ENCODE measurements at places on chromosomes 16 and 17.
A peak's percentile ranks its signal among the peaks of the same experiment; 100 is the strongest.

DNA sequence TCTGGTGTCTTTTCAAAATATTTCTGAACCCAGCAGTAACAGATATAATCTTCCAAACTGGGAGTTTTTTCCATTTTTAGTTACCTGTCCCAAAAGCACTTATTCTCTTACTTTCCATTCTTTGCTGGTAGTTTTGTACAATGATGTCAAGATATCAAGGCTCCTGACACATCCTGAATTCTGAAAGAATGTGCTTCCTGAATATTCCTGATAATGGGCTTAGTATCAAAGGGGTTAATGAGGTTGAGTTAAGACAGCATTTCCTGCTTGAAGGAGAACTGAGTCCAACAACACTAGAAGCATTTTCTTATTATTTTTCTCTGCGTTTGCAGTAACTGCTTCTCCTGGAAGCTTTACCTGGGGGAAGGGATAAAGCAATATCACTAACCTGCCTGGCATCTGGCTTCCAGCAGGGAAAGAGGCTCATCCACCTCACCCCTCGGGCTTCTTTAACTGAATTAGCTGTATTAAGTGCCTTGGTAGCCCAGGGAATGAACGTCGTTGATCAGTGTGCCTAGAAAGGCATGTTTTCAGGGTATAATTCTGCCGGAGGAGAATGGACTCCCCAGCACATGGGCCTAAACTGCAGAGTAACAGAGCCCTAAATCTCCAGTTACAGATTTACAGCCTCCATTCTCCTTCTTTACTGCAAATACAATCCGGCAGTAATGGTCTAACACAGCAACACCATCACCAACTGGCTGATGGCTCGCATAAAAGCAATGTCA lies 134.4 kb downstream of the SNX11 start:
- DNase-seq, result no peak

DNA sequence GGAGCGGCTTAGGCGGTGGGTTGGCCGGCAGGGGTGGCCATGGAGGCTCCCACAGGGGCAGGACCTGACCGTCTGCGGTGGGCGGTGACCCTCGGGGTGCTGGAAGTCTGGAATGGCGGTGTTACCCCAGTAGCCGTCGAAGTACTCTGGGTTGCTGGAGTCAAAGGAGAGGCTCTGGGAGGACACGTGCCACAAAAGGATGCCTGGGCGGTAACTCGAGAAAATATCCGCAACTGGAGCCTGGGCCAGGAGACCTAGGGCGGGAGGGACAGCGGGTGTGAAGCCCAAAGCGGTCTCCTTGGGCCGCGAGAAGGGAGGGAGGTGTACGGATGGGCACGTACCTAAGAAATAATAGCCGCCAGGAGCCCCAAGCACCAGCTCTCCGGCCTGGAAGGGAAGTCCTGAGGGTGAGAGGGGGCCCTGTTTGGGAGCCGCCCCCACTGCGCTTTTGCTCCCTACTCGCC lies 4.6 kb downstream of the ITGA2B start:
- DNase-seq, result no peak

GRCh38 chr16:83554096-83554495 lies 253.7 kb upstream of the HSBP1 start:
- no peak for DNase-seq

DNA sequence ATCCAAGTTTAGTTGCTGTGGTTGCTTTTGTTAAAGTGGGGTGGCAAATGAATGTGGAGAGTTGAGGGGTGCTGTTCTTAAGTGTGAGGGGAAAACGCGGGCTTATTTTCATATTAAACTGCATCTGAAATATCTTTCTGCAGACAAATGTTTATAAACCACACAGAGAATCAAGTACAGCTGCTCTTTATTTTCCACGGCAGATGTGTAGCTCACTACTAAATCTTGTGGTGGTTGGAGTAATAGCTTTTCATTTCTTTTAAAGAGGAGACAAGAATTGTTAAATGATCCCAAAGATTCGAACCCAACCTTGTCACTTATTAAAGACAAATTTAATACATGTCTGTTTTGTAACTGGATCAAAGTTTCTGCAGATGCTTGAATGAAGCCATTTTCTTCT lies 2.1 kb downstream of the CLTC start:
- DNase-seq, result no peak

GRCh38 chr16:85004587-85005205 lies 6.6 kb downstream of the ZDHHC7 start:
- DNase-seq, result no peak

GRCh38 chr17:49467175-49467574 lies 27.9 kb upstream of the NGFR start:
- no peak for DNase-seq

DNA sequence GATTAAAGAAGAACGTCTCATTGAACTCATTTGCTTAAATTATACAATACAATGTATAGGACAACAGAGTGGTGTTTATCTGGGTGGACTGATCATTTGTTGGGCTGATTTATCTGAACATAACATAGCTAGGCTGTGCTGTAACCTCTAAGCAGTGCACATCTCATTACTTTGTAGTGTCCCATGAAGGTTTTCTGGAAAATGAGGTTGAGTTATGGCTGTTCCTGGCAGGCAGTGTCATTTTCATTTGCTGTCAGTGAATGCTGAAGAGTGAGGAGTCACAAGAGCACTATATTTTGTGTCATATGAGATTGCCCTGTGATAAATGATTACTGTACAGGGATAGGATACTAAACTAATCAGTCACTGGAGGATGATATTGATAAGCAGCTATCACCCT lies 340.2 kb downstream of the HS3ST3B1 start:
- no peak for DNase-seq

- DNase-seq, result peak; percentile 78
Observed at GRCh38 chr17:76268015-76268749, 3.0 kb downstream of the UBALD2 start.

- no peak for DNase-seq
Observed at GRCh38 chr17:7992924-7993323, 9.5 kb upstream of the GUCY2D start.

DNA sequence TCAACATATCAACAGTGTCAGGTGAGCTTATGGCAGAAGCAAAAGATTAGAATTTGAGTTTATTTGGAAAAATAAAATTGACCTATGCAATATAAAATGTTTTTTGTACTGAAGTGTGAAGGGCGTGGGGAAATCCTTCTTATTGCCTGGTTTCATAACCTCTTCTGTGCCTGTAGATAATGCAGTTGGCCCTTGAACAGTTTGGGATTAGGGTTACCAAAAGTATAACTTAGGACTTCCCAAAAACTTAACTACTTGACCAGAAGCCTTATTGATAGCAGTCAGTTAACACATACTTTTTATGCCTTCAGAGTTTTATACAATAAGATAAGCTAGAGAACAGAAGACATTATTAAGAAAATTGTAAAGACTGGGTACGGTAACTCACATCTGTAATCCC lies 66.0 kb downstream of the TMC6 start:
- no peak for DNase-seq

- no peak for DNase-seq
Observed at GRCh38 chr17:49779739-49780231, 8.7 kb upstream of the KAT7 start.

GRCh38 chr17:79678091-79678735 lies 52.5 kb upstream of the ENPP7 start:
- DNase-seq, result no peak

- DNase-seq, result no peak
Observed at GRCh38 chr17:67648032-67648905, 69.5 kb upstream of the NOL11 start.

DNA sequence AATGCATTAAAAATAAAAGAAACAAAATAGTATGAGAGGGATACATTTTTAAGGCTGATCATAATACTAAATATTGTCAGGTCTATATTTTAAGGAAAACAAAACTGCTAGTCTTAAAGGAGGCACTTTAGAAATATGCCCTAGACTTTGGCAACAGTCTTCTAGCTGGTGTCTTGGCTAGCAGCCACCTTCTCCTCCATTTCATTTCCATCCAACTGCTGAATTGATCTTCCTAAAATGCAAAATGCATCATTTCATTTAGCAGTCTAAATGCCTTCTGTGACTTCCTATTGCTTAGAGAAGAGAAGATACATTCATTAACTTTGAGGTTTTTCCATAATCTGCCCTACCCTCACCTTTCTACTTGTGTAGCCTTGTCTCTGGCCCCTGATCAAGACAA lies 1404.1 kb downstream of the CDH11 start:
- no peak for DNase-seq

GRCh38 chr17:31374094-31374447 lies 17.4 kb upstream of the RAB11FIP4 start:
- no peak for DNase-seq

DNA sequence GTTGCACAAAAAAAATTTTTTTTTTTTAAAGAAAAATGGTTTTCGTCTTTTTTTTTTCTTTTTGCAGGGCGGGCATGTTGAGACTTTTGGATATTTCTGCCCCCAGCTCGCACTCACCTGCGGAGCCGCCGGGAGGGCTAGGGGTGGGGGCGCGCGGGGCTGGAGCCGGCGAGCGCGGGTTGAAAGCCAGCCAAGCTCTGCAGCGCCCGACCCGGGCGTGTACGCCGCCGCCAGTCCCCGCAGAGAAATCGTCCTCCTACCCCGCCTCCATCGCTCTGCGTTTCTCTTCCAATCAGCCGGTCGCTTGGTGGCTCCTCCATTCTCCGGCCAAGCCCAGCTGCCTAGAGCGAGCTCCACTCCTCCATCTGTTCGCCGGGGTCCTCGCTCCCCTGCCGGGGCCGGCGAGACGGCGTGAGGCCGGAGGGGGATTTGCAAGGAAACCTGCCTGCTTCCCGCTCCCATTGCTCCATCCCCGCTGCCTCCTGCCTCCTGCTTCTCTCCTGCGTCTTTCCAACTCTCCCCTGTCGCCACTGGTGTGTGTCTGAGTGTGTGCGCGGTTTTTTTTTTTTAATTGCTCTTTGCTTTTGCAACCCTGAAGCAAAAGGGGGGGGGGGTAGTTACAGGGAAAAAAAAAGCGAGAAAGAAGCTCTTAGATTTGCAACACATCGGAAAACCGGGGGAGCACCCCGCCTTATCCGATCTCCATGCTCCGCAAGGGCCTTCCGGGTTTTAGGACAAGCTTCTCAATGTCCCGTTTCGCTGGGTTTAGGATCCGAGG lies 1.8 kb upstream of the UBTF start:
- DNase-seq, result no peak

DNA sequence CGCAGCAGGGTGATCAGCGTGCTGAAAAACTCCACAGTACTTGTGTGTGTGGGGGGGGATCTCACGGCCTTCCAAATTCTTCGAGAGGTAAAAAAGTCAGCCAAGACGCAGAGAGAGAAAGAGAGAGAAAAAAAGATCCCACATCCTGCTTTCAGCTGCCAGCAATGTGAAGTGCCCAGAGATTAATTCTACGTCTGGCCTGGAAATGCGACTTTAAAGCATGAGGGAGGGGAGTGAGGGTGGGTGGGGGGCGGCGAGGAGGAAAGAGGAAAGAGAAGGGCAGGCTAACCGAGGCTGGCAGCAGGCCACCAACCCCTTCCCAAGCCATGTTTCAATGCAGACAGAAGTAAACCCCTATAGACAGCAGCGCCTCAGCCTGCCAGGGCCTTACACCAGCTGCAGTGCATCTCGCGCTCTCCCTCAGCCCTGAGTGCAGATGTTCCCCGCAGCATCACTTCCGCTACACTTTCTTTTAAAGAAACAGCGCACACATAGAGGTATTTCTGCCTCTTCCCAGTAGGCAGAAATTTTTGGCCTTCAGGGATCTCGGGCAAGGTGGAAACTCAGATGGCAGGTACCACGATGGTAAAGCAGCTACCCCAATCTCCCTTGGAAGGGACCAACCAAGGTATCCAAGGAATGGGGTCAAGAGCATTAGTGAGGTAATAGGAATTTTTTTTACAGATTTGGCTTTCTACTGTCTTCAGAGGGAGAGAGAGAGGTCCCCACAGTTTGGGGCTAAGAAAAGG lies 87.8 kb downstream of the SMG6 start:
- peak; percentile 55 for DNase-seq

DNA sequence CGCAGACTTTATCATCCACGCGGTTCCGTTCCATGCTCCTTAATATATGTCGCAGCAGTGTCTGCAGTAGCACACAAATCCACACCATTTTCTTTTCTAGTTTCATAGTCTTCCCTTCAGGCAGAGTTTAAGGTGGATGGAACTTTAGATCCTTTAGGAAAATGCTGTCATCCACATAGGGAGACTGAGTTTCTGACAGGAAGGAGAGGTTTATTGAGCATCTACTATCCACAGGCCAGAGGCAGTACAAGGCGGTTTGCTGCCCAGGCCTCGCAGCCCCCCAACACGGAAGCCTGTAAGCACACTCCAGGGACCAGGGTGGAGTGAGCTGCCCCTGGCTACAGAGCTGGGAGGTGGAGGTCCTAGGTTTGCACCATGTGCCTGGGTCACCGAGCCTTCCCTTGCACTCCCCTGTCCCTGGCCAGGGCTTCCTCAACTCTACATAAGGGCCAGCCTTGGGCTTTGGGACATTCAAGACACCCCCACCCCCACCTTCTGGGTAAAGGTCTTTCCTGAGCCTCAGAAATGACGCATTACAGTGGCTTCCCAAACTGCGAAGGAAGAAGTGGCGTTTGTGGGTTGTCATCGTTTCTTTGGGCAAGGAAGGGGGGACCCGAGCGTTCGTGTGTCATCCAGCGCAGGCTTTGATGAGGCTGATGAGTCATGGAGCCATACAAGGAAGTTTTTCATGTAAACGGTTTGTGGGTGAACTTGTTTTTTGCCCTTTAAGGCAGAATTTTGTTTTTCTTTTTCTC lies 146.5 kb upstream of the PLCG2 start:
- DNase-seq, result peak; percentile 71

DNA sequence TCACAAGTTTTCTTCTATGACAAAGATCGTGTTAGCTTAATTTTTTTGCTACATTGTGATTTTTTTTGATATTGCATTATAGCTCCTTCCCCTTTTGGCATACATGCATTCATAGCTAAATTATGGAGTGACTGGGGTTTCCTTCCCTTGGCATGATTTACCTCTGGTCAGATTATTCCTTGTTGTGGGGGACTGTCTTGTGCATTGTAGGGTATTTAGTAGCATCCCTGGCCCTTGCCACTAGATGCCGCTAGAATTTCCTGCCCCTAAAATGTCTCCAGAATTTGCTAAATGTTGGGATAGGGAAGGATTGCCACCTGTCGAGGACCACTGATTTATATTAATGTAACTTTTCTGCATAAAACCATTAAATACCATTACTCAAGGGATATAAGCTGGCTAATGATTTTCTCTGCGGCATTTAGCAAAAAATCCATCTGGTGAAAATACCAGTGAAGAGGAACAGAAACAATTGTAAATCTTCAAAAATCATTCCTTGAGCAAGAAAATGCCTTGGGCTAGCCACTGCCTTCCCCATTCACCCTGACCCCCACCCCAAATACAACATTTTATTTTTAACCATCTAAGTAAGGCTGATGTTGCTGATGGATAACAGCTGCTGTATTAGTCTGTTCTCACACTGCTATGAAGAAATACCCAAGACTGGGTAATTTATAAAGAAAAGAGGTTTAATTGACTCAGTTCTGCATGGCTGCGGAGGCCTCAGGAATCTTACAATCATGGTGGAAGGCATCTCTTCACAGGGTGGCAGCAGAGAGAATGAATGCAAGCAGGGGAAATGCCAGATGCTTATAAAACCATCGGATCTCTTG lies 195.2 kb downstream of the MAP2K6 start:
- no peak for DNase-seq

DNA sequence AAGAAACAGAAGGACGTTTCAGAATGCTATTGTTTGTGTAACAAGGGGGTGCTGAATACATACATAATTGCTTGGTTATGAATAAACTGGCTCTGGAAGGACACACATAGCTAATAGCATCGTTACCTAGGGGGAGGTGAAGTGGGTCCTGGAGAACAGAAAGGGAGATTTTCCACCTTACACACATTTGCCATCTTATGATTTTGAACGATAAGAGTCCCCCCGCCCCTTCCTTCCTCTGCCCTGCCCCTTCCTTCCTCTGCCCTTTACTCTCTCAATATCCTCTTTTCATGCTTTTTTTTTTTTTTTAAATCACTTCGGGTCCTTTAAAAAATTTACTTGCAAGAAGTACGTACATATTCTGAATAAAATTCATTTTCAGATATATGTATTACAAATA lies 902 bp upstream of the DHRS7B start:
- peak; percentile 9 for DNase-seq
